ENCODE measurements at places on chromosomes 2 and 18.

- DNase-seq, result no peak
Measured at GRCh38 chr2:85750587-85751575, 2.9 kb upstream of the ATOH8 start.

GRCh38 chr2:58047961-58048360 lies 1.4 kb downstream of the VRK2 start:
- no peak for DNase-seq

DNA sequence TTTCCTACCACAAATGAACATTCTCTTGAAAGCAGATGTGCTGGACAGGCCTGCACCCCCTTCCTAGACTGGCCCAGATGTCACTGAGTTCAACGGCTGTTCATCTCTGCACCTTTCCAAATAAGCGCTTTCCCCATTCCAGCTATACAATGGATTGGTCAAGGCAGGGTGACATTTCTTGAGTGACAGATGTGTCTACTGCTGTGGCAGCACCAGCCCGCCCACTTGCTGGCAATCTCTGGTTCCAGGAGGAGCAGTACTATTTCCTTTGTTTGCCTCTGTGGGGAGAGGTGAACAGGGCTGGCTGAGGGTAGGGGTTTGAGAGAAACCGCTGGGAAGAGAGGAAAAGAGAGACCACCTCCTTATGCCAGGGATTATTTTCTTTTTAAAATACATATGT lies 269.5 kb upstream of the POU3F3 start:
- DNase-seq, result no peak

- no peak for DNase-seq
Measured at GRCh38 chr2:2291500-2292260, 39.4 kb downstream of the MYT1L start.

GRCh38 chr2:217327953-217328621 lies 468.2 kb upstream of the TNP1 start:
- DNase-seq, result no peak

DNA sequence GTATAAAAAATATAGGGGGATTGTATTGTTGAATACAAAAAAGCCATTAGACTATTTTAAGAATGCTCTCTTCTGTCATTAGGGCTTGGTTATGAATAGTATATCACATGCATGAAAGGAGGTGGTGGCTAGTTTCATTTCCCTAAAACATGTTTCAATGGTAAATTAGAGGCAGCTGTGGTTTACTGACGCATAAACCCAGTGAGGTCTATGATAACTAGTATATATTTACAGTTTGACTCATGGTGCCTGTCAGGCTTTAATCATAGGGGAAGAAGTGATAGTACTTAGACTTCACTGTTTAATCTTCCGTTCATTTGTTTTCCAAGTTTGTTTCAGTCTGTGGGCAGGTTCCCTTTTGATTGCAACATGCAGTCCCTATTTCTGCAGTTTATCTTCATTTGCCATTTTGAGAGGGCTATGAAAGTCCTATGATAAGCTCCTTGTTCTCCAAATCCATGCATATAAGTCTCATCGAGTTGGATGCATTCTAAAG lies 55.1 kb upstream of the MAP4K3 start:
- no peak for DNase-seq

- no peak for DNase-seq
Measured at GRCh38 chr2:210376694-210377093, 61.7 kb upstream of the MYL1 start.

GRCh38 chr2:127084611-127085316 lies 22.2 kb downstream of the BIN1 start:
- DNase-seq, result no peak

DNA sequence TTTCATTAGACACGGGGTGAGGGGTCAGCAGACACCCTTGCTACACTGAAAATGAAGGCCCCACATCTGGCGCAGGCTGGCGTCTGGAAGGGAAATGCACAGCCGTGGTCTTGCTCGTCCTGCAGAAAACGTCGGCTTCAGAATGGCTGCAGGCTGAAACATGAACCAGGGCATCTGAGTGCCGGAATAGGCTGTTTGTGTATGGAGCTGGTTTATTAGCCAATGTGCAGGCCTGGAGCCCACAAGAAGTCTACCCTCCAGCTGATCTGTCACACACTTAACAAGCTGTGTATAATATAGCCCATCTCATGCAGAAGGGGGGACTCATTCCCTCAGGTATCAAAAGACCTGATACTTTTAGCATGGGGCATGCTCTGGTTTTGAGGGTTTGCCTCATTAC lies 153.4 kb upstream of the SOX11 start:
- no peak for DNase-seq
